ENCODE measurements at places on chromosomes 3 and 15. TPM values are rescaled to one million over a fixed set of nuclear protein-coding genes. Genes with fewer than 3 reads are reported as not detected.

- DNase-seq = no peak
Observed at GRCh38 chr15:38536201-38536676, 28.4 kb downstream of the RASGRP1 start.

DNA sequence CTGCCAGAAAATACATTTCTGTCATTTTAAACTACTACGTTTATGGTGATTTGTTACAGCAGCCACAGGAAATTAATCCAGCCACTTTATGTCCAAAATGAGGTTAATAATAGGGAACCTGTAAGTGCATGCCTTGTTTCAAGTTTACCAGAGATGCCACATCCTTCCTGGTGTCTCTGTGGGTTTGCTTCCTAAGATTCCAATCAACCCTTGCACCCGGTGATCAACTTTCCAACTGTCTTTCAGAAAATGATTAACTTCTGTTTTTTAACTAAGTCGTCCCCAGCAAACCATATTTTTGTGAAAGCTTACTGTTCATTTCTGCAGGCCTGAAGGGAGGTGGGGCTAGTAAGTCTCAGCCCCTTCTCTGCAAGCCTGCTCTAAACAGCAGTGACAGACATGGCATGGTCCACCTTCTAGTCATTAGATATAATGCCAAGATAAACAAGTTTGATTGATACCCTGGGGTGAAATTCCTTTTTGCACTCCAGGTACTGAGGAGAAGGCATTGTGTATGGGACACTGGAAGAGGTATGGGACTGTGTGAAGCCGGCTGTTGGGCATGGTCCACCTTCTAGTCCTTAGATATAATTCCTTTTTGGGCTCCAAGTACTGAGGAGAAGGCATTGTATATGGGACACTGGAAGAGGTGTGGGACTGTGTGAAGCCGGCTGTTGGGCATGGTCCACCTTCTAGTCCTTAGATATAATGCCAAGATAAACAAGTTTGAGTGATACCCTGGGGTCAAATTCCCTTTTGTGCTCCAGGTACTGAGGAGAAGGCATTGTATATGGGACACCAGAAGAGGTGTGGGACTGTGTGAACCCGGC lies 11.1 kb upstream of the TMC3 start:
- no peak for DNase-seq

DNA sequence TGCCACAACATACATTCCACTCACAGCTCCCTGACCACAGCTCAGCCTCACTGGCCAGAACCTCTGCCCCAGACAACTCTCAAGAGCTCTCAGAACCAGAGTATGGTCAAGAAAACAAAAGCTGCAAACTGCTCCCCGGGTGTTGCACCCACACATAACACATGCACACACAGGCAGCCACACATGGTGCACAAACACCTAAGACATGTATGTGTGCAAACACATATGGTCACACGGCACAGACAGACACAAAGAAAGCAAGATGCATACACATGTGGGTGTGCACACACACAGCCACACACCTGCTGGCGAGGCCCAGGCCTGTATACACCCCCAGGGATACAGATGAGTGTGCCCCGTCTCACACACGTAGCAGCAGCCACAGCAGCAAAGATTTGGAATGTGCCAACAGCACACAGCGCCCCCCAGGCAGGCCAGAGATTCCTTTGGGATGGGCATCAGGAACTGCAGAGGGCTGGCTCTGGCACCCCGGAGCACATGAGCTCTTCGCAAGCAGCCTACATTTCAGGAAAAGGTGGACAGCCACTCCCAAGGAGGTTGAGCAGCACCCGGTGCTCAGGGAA lies 6.6 kb downstream of the KLF15 start:
- DNase-seq = no peak

- DNase-seq = no peak
Observed at GRCh38 chr3:147412261-147412916, 3.2 kb downstream of the ZIC1 start.

- DNase-seq = no peak
Observed at GRCh38 chr15:41443275-41443674, 26.4 kb downstream of the RTF1 start.

- DNase-seq = no peak
Observed at GRCh38 chr3:111853068-111853467, 6.0 kb upstream of the PHLDB2 start.

DNA sequence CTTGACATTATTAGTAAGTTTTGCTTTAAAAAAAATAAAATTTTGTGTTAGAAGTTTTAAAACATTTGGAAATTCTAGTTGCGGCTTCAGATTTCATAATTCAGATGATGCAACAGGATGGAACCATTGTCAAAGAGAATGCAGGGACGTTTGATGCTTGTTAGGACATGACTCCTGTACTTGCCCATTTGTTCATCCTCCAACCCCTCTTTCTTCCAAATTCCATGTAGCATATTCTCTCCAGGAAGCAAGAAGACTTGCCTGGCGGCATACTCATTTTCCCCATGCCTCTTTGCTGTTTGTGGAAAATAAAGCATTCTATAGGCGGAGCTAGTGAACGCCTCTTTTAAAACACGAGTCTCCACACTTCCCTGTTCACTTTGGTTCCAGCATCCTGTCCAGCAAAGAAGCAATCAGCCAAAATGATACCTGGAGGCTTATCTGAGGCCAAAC lies at the start of gene CSTA:
CSTA (plus strand) TSS at position 378 of the 453 bp plus-strand sequence; CDS start at position 423, 45 bp downstream.
- DNase-seq = no peak

- no peak for DNase-seq
Observed at GRCh38 chr3:62839748-62840147, 35.5 kb downstream of the CADPS start.

DNA sequence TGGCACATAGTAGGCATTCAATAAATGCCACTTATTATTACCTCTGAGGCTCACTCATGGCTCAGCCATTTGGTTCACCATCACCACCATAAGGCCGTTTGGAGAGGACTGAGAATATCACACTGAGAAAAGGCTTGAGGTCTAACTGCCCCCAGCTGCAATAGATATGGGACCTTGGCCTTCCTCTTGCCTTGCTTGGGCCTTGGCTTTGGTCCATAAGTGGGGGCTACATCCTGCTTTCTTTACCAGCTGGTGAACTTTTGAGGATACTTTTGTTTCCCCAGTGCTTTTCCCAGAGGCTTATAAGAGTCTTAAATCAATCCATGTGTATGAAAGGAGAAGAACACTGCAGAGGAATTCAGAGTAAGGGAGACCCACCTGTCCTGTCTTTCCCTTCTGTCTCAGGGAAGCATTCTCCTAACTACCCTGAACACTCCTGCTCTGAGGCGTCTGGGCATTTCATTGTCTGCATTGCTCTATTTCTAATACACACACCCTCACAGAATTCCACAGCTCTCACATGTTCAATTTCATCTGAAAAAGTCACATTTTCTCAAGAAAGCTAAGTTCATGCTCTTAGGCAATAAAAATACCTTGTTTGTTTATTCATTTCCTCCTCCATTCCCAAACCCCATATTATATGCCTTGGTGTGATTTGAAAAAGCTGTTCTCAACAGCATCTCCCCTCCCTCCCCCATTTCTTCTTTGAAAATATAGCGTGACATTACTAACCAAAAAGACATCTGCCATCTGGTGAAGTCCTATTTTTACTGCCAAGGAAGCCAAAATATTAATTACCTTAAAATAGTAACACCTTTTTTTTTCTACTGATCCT lies 22.5 kb upstream of the KCNMB2 start:
- no peak for DNase-seq

DNA sequence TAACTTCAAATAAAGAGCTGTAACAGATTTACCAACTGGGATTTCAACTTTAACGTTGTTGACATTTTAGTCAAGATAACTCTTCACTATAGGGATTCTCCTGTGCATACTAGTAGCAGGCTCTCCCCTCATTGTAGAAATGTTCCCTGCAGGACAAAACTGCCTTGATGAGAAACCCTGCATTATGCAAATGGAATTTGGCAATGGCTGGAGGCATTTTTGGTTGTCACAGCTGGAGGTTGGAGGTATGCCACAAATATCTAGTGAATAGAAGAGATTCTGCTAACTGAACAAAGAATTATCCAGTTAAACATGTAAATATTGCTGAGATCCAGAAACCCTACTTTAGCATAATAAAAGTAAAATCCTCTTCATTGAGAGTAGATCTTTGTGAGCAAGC lies 928.8 kb upstream of the ALCAM start:
- no peak for DNase-seq

DNA sequence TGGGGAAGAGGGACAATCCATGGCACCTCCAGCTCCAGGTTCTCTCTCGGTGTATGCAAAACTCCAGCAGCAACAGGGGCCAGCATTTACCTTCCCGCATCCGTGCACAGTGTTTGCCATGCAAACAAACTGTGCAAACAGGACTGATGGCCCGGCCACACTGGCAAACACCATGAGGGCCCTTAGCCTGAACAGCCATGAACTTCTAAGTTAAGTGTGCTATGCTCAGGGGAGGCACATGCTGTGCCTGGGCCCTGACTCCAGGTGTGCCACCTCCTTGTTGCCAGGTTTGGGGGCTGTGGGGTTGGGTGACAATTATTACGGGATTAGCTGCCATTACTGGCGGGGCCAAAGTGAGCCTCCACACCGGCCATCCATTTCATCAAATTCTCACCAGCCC lies 57.5 kb downstream of the CACNA2D2 start:
- DNase-seq = no peak

MASP1 gene
- 4.6 TPM for total RNA-seq

GRIP2 gene
- total RNA-seq = 0.06 TPM

ACKR2 gene
- not detected for total RNA-seq

OR5H6 gene
- total RNA-seq = not detected

MST1 gene
- total RNA-seq = 6.7 TPM

CHRM5 gene
- total RNA-seq = not detected

Measured in glomerular endothelial cell (primary cell).